SK-N-SH treated with all-trans-retinoic acid at 6 μM for 48 hours (cell line): ENCODE measurements at places on chromosomes 3 and 15.

DNA sequence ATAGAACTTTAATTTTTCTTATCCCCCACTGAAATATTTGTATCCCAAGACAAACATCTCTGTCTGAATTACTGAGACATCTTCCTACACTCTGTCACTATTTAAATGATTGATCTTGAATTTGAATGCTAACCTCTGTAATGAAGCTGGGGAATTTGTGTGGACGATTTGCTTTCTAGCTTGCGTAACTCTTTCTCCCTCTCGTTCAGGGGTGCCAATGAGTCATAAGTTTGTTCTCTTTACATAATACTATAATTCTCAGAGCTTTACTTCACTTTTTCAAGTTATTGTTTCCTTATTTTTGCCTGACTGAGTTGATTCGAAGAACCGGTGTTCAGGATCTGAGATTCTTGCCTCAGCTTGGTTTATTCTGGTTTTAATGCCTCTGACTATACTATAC is 783.3 kb upstream of the CADM2 start:
- no peak for ATAC-seq

DNA sequence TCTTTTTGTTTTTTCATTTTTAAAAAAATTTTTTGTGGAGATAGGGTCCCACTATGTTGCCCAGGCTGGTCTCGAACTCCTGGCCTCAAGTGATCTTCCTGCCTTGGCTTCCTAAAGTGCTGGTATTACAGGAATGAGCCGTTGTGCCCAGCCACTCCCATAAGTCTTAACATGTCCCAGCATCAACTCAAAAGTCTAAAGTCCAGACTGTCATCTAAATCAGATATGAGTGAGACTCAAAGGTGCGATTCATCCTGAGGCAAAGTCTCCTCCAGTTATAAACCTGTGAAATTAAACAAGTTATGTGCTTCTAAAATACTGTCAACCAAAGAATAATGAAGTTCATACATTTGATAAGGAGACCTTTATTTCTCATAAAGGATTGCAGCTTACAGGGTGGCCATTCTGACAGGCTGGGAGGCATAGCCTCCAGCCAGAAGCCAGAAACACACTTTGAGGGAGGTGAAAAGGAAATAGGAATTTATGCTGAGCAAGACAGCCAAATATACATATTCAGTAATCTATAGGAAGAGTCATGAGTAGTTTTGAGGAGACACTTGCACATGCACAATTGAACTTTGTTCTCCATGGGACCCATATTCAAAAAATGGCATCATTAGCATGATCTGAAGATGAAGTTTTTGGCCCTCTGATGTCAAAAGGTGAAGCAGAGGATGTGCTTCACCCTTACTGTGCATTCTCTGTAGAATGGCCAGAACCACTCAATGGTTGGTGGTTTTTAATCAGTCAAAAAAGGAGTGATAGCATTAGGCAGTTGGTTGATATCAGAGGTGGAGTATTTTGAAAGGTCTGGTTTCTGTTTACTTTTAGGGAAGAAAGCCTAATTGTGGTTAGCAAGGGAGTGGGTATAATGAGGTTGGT is 11.0 kb upstream of the ZNF662 start:
- no peak for ATAC-seq

DNA sequence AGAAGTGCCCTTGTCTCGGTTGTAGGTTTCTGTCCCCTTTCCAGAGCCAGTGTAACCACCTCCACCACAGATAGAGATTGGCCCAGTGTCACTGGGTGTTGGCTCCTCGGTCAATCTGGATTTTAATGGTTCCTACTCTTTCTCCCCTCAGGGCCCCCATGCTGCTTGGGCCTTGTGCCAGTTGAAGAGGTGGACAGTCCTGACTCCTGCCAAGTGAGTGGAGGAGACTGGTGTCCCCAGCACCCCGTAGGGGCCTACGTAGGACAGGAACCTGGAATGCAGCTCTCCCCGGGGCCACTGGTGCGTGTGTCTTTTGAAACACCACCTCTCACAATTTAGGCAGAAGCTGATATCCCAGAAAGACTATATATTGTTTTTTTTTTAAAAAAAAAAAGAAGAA is 75.2 kb downstream of the BOC start:
- ATAC-seq = no peak

DNA sequence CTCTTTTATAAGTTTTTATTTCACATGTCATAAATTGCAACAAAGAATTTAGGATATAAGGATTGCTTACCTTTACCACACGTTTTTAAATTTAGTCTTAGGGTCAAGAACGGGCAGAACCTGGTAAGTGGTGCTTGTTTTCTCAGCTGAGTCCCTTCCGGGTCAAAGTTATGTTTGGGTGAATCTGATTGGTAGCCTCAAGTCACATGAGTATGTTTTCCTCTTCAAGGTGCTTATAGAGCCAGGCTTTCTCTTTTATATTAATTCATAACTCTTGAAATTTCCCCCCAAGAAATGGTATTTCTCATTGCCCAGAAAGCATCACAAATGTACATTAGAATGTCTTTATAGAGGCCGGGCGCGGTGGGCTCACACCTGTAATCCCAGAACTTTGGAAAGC is 415.7 kb upstream of the ROBO2 start:
- no peak for ATAC-seq

DNA sequence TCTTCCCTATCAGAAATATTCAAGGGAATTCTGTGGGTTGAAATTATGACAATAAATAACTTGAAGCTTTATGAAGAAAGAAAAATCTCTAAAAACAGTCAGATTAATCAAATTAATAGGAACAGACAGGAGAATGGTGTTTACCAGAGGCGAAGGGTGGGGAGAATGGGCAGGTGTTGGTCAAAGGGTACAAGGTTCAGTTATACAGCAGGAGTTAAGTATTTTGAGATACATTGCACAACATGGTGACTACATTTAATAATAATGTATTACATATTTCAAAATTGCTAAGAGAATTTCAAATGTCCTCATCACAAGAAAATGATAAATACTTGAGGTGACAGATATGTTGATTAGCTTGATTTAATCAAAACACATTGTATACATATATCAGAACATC is 18.6 kb downstream of the SPCS1 start:
- ATAC-seq = no peak

DNA sequence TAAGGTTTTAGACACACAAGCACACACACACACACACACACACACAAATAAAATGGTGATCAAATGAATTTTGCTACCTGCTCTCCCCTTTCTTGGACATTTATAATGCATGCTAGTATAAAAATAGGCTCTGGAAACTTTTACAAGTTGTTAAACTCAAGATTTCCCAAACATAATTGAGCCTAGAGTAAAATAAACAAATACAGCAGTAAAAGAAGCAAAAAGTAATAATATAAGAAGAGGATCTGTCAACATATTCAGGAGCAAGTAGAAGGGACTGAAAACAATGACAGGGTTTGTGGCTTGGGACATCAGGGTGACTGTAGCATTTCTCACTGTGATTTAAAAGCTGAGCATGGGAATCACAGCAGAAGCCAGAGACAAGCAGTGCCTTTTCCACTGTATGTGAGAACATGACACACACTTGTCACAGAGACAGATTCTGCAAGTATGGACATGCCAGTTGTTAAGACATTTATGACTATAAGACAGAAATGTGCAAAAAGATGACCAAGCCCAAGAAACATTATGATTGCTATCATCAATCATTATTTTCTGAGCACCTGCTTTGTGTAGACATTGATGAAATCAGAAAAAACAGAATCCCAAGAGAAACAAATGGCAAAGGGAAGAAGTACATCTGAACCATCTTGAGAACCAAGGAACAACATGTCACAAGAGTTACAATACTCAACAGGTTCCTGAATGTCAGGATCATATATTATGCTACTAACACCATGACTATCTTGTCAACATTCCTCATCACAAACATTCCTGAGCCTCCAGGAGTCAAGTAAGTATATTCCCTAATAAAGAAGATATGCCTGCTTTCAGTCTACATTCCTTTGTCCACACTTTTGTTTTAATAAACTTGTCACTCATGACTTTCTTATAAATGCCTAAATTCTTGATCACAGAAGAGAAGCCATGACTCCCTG is 7.1 kb downstream of the THRB start:
- no peak for ATAC-seq

- no peak for ATAC-seq
Measured at GRCh38 chr3:74403307-74403706, 211.2 kb downstream of the CNTN3 start.

DNA sequence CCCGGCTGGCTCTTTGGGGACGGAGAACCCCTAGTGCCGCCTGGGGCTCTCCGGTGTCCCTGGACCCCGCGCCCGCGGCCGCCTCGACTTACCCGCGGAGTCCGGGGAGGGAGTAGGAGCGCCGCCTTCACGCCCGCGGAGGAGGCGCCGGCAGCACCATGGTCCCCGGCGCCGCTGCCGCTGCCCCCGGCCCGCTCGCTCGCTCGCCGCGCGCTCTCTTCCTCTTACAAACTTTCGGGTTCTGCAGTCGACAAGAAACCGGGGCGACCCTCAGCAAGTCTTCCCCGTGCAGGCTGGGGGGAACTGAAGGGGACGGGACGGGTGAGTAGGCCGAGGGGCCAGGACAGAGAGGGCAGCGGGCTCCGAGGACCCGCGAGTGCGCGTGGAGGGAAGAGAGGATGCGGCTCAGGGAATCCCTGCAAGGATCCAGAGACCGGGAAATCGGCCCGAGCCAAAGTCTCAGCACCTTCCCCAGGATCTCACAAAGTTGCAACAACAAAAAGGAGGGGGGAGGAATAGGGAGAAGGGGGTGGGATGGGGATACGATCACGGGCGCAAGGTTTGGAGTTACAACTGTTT is 2.0 kb downstream of the FOXP1 start:
- ATAC-seq = peak; percentile 22

DNA sequence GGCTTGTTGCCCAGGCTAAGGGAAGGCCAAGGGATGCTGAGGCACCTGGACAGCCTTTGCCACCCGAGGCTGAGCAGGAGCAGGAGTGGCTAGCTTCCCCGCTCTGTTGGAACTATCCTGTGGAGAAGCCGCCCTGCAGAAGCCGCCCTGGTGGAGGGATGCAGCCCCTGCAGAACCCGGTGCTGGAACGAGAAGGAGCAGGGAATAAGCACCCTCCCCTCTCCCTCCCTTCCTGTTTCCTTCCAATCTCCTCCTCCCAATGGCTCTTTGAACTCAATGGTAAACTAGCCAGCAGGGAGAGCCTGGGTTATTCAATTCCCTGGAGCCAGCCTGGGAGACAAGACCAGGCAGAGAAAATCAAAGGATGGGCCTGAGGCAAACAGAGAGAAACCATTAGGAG is 11.8 kb upstream of the HRG start:
- ATAC-seq = peak; percentile 68

DNA sequence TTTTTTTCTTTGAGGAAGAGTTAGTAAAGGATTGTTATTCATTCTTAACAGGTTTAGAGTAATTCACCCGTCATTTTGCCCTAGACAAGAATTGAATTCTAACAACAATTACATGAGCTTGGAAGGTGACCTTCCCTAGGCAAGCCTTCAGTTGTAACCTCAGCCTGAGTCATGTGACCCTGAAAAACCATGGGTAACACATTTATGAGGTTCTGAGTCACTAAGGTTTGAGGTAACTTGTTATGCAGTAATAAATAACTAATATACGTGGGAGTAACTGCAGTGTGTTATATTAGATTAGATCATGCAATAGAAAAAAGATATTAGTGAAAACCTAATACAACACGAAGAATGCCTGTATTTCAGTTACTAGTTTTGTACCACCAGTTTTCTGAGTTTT is 237.6 kb upstream of the NDN start:
- ATAC-seq = no peak

DNA sequence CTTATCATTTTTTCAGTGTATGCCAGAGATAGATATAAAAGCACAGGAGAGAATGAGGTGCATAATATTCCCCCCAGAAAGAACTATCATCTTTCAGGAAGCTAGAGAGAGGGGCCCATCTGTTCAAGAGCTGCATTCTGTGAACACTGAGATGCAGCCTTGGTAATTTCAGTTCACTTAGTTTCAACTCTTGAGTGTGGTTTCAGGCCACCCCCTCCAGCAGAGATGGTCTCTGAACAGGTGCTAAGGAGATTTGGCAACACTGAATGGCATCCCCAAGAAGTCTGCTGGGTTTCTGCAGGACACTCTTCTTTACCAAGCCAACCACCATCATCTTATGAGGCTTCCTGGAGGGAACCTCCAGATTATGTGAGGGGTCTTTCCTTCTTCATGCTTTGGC is 30.4 kb upstream of the LIMD1 start:
- ATAC-seq = no peak

DNA sequence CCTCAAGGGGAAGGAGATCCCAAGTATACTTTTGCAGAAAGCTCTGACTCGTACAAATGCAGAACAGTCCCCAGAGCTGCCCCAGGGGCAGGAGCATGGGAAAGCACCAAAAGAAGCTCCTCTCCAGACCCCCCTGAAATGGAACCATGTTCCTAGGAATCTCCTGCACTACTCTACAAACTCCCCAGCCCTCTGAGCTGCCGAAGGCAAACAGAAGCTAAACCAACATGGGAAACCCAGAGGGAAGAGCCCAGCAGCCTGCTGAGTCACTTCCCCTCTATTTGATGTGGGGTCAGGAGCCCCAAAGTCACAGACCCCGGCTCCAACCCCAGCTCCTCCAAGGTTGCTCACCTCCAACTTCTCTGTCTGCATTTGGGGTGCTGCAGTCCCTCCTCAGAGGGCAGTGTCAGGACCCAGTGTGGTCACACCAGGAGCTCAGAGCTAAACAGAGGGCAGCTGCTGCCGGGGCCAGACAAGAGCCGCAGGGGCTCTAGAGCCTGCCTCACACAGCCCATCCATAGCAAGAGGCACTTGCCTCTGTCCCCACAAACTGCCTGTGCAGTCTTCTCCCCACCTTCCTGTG is 3.8 kb upstream of the PLXNA1 start:
- ATAC-seq = no peak

DNA sequence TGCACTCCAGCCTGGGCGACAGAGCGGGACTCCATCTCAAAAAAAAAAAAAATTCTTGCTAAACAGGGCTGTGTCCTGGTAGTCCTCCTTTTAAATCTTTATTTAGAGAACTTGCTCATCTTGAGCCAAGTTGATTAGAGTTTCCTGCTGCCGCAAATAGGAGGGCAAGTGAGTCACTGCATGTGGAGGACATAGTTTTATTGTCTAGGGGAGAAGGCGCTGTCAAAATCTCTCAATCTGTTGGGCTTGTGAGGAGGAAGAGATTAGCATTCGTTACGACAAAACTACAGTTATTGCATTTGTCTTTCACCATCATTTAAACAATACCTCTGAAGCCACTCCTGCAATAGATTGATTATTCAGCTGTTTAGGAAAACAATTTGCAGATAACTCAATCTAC is 11.5 kb downstream of the MUC4 start:
- no peak for ATAC-seq

- ATAC-seq = no peak
Measured at GRCh38 chr15:61091289-61091616, 137.8 kb downstream of the RORA start.

- no peak for ATAC-seq
Measured at GRCh38 chr15:99414755-99415731, 150.7 kb upstream of the MEF2A start.

GRCh38 chr3:96959901-96960641 is 145.7 kb downstream of the EPHA6 start:
- ATAC-seq = no peak
